Breast epithelium (tissue), 4 donors: ENCODE measurements at places on chromosomes 4 and X.

DNA sequence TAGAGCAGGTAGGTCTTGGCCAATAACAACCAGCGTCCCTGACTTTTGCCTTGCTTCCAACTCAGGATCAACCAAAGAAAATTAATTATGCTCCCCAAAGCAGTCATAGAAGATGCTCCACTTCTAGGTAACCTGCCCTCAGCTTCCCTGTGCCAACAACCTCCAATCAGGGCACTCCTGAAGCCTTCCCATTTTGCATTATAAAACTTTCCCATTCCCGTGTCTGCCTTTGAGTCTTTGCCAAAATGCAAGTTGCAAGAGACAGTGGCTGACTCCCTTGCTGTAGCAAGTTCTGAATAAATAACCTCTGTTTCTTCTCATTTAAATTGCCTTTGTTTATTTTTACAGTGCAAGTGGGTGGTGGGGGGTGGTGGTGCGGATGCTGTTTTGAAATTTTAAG is 418.0 kb downstream of the PACRGL start:
- H3K27ac ChIP-seq, result no peak overlapping the region
- no peaks in the 10 kb centered on the region for H3K27me3 ChIP-seq
- H3K4me1 ChIP-seq, result no peaks in the 10 kb centered on the region

- no peaks in the 10 kb centered on the region for H3K27me3 ChIP-seq
- no peaks in the 10 kb centered on the region for H3K4me1 ChIP-seq
Measured at GRCh38 chrX:113956936-113957335, 627.0 kb upstream of the HTR2C start.

DNA sequence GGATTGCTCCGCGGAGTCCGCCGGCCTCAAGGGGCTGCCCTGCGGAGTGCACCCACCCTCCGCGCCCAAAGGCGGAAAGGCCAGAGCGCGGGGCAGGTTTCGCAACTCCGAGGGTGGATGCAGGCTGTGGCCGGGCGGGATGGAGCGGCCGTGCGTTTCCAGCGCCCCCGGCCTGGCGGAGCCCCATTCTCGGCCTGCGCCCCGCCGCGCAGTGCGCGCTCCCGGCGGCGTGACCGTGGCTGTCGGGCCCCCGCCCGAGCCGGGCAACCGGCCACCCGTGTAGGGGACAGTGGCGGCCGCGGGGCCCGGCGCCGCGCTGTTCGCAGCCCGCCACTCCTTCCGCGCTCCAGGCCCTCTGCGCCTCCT is 331 bp downstream of the SETD7 start:
- peak; percentile 34 for DNase-seq
- no peaks in the 10 kb centered on the region for H3K36me3 ChIP-seq
- no peaks in the 10 kb centered on the region for H3K4me1 ChIP-seq
- H3K27me3 ChIP-seq, result no peaks in the 10 kb centered on the region

GRCh38 chr4:8438743-8439142 is 1.8 kb downstream of the ACOX3 start:
- H3K27me3 ChIP-seq, result no peaks in the 10 kb centered on the region
- no peak for DNase-seq
- no peaks in the 10 kb centered on the region for H3K36me3 ChIP-seq
- no peak overlapping the region for H3K4me3 ChIP-seq
- peak overlapping the region; percentile 96 for H3K27ac ChIP-seq

- DNase-seq, result no peak
- no peak overlapping the region for H3K27ac ChIP-seq
- H3K4me3 ChIP-seq, result no peak overlapping the region
- no peaks in the 10 kb centered on the region for H3K4me1 ChIP-seq
- H3K36me3 ChIP-seq, result no peaks in the 10 kb centered on the region
- H3K27me3 ChIP-seq, result no peaks in the 10 kb centered on the region
Measured at GRCh38 chr4:161285461-161285860, 878.3 kb downstream of the FSTL5 start.

GRCh38 chrX:46380148-46380752 is 165.0 kb downstream of the ZNF674 start:
- H3K27ac ChIP-seq, result no peak overlapping the region
- DNase-seq, result no peak
- peaks cover 7% of the 10 kb centered on the region for H3K27me3 ChIP-seq
- no peaks in the 10 kb centered on the region for H3K4me1 ChIP-seq
- H3K36me3 ChIP-seq, result no peaks in the 10 kb centered on the region
- H3K4me3 ChIP-seq, result no peak overlapping the region

DNA sequence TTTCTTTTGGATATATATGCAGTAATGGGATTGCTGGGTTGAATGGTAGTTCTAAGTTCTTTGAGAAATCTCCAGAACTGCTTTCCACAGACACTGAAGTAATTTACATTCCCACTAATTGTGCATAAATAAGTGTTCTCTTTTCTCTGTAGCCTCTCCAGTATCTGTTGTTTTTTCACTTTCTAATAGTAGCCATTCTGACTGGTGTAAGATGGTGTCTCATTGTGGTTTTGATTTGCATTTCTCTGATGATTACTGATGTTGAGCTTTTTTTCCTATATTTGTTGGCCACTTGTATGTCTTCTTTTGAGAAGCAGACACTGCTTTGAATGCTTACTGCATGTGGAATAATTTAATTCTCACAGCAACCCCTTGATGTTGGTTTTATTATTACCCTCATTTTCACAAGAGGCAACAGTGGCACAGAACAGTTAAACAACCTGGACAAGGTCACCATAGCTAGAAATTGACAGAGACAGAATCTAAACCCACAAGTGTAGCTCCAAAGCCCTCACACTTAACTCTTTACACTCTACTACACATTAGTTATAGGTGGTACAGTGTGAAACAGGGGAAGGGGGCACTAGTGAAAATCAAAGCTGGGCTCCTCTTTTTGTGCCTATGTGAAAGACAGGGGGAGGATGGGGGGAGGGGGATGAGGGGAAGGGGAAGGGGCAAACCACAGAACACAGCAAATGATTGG is 96.1 kb downstream of the REELD1 start:
- DNase-seq, result no peak
- H3K27me3 ChIP-seq, result no peaks in the 10 kb centered on the region
- no peak overlapping the region for H3K27ac ChIP-seq
- H3K4me1 ChIP-seq, result no peaks in the 10 kb centered on the region
- no peaks in the 10 kb centered on the region for H3K36me3 ChIP-seq
- no peak overlapping the region for H3K4me3 ChIP-seq

GRCh38 chr4:31427691-31428090 is 707.5 kb downstream of the PCDH7 start:
- H3K27me3 ChIP-seq, result no peaks in the 10 kb centered on the region
- DNase-seq, result no peak
- H3K27ac ChIP-seq, result no peak overlapping the region
- no peaks in the 10 kb centered on the region for H3K36me3 ChIP-seq
- no peaks in the 10 kb centered on the region for H3K4me1 ChIP-seq

DNA sequence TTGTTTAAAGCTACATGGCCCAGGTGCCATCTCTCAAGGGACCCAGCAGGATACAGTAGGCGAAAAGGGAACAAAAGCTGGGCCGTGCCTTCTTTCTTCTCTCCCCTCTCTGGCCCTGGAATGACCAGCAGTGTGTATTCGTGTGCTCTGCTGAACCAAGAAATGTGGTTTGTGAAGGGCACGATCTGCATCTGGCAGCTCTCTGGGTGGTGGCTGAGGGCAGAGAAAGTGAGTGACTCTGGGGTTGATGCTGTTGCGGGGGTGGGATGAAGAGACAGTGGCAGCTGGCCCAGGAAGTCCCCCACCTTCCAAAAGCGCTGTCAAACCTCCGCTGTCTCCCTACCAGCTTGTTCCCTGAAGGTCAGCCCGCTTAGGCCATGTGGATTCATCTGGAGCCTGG is 88.3 kb downstream of the CLDN34 start:
- peak overlapping the region; percentile 44 for H3K27ac ChIP-seq
- H3K27me3 ChIP-seq, result no peaks in the 10 kb centered on the region
- DNase-seq, result no peak
- no peak overlapping the region for H3K4me3 ChIP-seq
- H3K4me1 ChIP-seq, result peaks cover 5% of the 10 kb centered on the region
- H3K36me3 ChIP-seq, result no peaks in the 10 kb centered on the region
